ENCODE measurements at places on chromosomes 2 and 18.

GRCh38 chr2:219644801-219645480 is 17.5 kb downstream of the SLC4A3 start:
- DNase-seq, result no peak

- no peak for DNase-seq
Observed at GRCh38 chr2:202121532-202122162, 48.6 kb downstream of the KIAA2012 start.

DNA sequence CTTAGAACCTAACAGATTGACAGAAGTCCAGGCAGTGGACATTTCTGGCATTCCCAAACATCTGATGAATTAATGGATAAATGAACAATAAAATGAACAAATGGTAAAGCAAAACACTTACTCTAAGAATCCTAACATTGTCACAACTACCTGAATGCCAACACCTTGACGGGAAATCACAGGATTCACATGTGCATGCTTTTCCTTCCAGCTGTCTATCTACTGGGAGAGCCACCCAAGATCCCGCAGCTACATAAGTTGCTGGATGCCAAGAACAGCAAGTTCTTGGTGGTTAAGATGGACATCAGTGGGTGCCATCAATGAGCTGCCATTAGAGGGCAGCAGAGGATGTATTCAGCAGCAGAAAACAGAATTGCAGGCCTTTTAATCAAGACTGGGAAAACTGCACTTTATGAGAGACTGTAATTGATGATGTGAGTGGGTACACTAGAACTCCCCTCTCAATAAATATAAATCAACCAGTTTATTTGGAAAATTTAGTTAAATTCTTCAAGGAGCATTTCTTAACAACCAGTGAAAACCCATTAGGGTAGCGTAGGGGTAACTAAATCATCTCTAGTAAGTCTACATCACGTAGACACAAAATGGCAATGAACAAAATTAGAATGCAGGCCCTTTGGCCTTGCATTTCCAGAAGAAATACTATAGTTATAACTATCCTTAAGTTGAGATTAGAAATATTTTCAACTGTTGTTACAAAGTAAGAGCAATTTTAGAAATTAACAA is 45.6 kb downstream of the SESTD1 start:
- DNase-seq, result no peak

GRCh38 chr2:192901446-192901845 is 706.7 kb upstream of the TMEFF2 start:
- DNase-seq, result no peak

GRCh38 chr2:228681426-228681825 is 499.9 kb upstream of the SPHKAP start:
- DNase-seq, result no peak

- no peak for DNase-seq
Observed at GRCh38 chr2:58137221-58137620, 90.6 kb downstream of the VRK2 start.

DNA sequence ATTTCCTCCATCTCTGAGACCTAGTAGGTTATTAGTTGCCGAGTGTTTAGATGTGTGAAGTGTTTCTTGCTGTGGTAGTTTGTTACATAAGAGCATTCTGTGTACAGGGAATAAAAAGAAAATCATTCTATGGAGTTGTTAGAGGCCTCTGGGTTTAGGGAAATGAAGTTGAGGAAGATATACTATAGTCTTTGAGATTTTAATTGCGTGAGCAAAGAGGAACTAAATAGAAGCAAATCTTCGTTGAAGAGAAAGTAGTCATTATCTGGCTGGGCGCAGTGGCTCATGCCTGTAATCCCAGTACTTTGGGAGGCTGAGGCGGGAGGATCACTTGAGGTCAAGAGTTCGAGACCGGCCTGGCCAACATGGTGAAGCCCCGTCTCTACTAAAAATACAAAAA is 19.0 kb downstream of the USP39 start:
- DNase-seq, result no peak

- no peak for DNase-seq
Observed at GRCh38 chr2:219207134-219207883, 727 bp downstream of the ZFAND2B start.

DNA sequence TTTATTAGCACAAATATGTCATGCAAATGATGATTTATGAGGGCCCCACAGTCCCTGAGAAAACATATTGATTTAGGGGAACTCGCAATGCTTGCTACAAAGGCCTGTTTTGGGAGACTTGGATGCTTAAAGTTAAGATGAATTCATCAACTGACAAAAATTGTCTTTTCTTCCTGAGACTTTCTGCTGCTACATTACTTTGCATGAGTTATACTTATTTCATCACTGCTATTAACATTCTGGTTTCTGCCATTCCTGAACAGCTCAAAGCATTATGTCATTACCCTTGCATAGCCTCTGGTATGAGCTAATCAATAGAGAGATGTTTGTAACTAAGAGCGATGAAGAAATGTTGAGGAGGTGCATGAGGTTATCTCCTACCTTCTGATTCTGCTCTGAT is 74.4 kb downstream of the SOX11 start:
- no peak for DNase-seq

DNA sequence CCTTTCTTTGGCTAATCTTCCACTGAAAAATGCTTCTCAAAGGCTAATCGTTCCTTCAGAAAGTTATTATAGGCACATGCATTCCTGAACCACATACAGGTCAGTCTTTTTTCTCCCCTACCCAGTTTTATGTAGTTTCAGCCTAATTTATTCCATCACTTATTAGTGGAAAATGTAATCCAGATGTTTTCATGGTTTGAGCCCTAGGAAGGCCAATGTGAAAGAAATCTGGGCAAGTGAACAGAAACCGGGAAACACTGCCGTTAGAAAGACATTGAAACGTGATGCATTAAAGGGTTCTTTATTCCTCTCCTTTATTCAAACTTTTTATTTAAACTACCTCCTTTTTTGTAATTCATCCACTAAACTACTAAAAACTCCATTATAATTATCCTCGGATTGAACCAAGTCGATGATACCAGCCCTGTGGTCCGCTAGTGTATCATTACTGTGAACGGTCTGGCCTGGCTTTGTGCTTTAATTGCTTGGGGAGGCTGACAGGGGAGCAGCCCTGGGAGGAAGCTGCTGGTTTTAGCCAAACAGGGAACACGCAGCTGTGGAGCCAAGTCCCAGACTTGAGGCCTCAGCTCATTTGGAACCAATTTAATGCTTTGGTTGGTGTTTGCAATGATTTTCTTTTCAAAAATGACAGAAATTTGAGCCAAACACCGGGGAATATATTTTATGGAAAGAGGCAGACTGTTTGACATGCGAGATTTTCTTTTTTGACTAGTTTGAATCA is 149.2 kb downstream of the ARHGAP28 start:
- no peak for DNase-seq

DNA sequence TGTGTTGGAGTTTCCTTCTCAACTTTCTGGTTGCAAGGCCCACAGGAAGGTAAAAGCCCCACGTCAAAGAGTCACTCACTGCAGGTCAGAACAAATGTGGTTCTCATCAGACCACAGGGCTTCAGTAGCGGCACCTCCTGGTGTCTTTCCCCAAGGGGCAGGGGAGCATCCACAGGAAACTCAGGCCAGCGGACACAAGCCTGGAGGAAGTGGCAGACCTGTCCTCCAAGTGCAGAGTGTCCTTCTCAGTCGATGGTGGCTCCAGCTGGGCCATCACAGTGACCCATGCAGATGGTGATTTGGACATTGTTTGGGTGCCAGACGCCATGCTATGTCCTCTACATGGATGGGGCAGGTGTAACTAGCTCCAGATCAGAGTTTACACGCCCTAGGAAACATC is 84.9 kb downstream of the ACKR3 start:
- DNase-seq, result no peak

DNA sequence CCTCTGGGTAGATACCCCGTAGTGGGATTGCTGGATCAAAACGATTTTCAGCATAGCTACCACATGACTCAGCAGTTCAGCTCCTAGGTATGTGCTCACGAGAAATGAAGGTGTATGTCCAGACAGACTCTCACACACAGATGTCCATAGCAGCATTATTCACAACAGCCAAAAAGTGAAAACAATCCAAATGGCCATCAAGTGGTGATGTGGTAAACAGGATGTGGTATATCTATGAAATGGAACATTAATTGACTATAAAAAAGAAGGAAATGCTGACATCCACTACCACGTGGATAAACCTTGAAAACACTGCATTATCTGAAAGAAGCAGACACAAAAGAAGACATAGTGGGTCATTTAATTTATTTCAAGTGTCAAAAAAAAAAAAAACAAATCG is 241.9 kb downstream of the EIPR1 start:
- no peak for DNase-seq

DNA sequence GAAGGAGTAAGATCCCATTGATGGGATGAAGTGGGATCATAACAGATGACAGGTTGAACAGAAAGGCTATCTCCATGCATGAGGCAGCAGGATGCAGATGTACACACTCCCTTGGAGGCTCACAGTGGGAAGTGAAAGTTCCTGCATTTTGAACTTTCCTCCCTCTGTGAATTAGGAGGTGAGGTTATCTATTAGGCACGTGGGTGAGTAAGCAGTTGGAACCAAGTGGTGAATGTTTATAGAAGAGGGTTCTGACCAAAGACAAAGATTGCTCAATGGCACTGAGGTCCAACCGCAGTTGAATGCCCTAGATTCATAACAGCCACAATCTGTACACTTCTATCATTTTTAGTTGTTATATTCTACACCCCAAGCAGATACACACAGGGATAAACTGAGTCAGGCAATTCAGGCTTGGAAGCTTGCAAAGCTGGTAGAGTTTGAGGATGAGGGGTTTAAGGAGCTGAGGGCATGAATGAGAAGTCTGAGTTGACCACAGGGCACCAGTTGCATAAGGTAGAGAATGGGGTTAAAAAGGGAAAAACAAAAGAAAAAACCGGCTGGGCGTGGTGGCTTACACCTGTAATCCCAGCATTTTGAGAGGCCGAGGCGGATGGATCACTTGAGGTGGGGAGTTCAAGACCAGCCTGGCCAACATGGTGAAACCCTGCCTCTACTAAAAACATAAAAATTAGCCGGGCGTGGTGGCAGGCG is 7.1 kb upstream of the KCMF1 start:
- DNase-seq, result no peak

GRCh38 chr18:26874283-26874682 is 8.8 kb upstream of the AQP4 start:
- no peak for DNase-seq

- no peak for DNase-seq
Observed at GRCh38 chr18:78021196-78021595, 771.5 kb downstream of the GALR1 start.
